ENCODE measurements at places on chromosomes 11 and 22.

- DNase-seq = no peak
These were observed 35.3 kb downstream of the MYBPC3 start for GRCh38 chr11:47317064-47317828.

GRCh38 chr11:69368119-69368880, 74.3 kb downstream of the MYEOV start:
- no peak for DNase-seq

- DNase-seq = no peak
These were observed 29.8 kb downstream of the SCUBE1 start for GRCh38 chr22:43313244-43313889.

GRCh38 chr11:2951231-2952110, 22.3 kb upstream of the PHLDA2 start:
- DNase-seq = no peak

DNA sequence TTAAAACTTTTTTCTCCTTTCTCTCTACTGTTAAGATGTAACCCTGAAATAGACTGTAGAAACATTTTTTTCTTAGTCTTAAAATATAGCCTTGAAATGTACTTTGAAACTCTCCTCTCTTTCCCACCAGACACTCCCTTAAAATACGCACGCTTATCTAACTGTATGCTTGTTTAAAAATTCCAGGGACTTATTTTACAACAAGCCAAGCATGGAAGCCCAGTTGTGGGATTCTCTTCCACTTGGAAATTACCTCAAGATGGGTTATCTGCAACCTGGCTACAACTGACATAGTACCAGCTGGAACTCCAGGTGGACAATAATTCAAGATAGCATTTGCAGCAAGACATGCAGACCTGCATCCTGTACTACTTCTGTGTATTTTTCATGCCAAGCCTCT, 12.1 kb upstream of the CHORDC1 start:
- no peak for DNase-seq

GRCh38 chr11:126547161-126547560, 191.7 kb downstream of the ST3GAL4 start:
- no peak for DNase-seq

DNA sequence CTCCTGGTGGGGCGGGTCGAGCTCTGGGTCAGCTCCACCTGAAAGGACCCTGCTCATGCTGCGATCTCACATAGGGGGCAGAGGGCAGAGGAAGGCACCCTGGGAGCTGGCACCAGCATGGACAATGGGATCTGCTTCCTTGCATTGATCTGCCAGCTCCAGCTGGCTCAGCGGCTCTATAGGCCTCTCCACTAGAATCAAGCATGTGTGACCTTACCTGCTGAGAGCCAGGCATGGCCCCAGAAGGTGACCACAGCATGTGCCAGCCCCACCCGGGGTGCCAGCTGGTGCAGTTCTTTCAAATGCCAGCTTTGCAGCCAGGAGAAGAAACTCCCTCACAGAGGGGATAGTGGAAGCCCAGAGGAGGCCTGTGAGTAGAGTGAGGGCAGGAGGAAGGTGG, 22.0 kb upstream of the KLHL35 start:
- DNase-seq = no peak

DNA sequence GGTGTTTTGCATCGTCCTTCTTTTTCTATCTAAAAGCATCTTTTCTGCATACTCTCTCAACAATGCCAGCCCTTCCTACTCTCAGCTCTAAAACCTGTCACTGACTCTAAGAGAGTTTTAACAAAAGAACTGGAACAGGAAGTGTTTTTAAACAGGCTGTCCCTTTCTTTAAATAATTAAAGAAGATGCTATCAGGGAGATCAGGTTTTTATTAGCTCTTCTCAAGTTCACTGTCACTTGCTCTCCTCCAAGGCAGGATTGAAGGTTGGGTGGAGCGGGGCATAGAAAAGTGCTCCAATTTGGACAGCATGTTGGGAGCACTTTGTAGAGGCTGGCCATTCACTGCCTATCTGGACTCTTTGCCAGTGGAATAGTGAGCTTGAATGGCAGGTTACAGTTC, 56.4 kb upstream of the BARX2 start:
- no peak for DNase-seq

DNA sequence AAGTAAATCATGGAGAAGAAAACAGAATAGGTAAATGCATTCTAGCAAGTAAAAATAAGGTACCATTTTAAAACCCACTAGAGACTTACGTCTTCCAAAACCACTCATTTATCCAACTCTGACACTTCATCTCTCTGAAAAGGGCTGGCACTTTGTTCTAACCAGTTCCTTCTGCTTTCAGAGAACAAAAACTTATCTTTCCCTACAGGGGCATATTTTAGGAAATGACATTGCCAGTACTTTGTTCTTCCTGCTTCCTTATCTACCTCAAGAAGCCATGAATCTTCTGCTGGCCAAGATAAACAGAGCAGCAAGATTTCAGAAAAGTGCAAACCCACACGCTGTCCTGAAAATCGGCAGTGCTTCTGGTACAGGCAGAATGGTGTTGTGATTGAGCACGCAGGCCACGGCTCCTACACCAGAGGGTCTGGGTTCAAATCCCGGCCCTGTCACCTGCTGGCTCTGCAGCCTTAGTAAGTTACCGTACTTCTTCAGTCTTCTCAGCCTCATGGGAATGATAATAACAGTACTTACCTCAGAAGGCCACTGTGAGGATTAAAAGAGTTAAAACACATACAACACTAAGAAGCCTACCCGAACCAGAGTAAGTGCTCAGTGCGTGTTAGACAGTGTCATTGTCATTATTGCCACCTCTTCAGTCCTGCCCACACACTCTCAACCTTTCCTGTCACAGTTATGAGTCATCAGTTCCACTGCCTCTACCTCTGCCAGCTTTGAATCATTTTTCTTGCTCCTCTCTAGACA, 11.0 kb downstream of the MPZL3 start:
- DNase-seq = peak; percentile 37

DNA sequence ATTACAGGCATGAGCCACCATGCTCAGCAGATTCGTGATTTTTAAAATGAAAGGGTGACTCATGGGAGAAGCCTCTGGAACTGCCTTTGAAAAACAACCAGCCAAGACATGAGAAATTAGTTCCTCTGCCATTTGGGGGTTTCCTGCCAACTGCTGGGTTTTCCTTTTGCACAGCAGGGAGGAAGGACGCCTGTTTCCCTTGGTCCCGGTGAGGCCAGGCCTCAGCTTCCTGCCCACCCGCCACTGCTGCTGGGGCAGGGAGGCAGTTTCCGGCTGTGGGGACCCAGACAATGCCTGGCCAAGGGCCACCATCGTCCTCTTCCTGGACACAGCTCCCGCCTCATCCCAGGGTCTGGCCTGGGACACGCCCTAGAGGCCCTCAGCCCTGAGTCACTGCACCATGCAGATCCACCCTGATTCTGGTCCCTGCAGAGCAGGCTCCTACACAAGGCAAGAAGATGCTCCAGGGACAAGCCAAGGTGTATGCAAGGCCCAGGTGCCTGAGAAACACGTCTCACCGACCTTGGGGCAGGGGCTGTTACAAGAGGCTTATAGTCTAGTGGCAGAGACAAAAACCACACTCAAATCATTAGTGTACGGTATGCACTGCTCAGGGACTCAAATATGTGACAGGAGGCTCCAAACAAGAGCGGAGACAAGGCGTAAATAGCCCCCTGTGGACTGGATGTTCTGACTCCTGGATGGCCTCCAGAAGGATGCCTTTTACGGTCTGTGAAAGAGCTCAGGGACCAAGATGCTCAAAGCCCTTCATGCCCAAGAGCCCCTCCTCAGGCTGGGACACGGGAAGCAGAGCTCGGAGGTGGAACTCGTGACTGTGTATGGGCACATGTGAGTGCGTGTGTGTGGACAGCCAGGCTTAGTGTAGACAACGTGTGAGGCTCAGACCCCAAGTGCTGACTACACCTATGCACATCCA, 10.0 kb downstream of the PPM1F start:
- no peak for DNase-seq

GRCh38 chr11:11396301-11397035, 43.4 kb upstream of the CSNK2A3 start:
- no peak for DNase-seq

DNA sequence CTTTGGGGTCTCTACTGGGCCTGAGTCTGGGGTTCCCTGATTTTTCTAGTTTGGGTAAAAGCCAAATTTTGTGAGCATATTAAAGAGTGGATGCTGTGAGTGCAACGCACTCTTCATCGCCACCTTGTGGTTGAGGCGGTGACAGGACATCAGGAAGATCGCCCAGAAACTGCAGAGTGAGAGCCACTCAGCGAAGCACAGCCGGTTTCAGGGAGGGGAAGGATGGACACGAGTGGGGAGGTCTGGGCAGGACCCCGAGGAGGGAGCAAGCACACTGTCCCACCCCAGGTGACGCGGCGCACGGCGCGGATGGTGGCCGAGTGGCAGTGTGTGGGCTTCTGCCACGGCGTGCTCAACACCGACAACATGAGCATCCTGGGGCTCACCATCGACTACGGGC, 9.1 kb downstream of the SELENOO start:
- peak; percentile 72 for DNase-seq

GRCh38 chr11:95149651-95150364, 60.2 kb downstream of the ENDOD1 start:
- DNase-seq = no peak

DNA sequence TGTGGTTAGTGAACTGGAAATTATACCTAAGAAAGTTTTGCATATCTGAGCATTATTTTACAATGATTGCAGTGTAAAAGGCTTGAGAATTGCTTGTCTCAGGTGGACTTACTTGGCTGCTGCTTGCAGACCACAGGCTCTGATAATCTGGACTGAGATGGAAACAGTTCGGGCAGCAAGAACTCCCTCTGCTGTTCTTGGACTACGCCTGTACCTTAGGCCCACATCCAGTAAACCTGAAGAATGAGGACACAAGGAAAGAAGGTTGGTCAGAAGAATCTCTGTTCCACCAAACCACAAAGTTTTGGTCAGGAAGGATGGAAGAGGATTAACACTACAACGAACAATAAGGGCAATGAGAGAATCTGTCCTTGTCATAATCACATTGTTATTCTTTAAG, 80.1 kb downstream of the C2CD3 start:
- no peak for DNase-seq

GRCh38 chr11:2837096-2837601, 48.4 kb downstream of the CDKN1C start:
- no peak for DNase-seq

DNA sequence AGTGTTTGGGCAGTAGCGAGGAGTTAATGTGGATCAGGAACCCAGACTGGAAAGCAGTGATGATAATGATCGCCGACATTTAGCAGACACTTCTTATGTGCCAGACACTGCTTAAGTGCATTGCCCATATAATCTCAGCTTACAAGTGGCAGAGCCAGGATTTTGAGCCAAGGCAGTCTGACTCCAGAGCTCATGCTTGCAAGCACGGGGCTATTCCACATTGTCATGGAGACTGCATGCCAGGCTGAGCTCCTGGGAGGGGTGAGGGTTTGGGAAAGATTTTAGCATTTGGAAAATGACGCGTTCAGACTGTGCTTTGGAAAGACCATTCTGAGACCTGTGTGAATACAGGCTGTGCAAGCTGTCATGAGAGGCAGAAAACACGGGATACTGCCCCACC, 302.7 kb downstream of the DDX10 start:
- no peak for DNase-seq

DNA sequence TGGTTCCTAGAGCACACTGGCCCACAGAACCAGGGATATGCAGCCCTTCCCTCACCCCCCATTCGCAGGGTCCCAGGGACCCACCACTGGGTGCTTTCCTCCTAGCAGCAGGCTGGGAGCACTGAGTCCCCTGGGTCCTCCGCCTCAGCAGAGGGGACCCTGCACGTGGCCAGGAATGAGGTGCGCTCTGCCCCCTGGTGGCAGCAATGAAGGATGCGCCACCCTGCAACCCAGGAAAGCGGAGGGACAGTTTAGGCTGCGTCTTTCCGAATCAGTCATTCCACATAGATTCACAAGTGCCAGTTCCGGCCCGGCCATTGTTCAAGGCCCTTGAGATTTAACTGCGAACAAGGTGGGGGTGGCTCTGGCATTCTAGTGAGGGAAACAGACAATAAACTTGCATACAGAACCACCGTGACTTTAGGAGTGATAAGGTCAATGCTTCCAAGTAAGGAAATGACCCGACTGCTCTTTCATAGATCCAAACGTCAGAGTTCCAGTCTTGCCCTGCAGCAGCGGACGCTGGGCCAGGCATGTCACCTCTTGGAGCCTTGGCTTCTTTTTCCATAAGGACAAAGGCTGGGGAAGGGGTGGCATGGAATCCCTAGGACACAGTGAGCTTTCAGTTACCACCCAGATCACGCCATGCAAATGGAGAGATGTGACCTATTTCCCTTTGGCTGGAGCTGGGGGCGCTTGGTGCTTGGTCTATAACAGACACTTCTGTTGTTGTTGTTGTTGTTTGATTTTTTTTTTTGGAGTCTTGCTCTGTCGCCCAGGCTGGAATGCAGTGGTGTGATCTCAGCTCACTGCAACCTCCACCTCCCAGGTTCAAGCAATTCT, 7.7 kb downstream of the RIN1 start:
- peak; percentile 70 for DNase-seq

- no peak for DNase-seq
These were observed 4.6 kb downstream of the NLRP6 start for GRCh38 chr11:282630-283360.

DNA sequence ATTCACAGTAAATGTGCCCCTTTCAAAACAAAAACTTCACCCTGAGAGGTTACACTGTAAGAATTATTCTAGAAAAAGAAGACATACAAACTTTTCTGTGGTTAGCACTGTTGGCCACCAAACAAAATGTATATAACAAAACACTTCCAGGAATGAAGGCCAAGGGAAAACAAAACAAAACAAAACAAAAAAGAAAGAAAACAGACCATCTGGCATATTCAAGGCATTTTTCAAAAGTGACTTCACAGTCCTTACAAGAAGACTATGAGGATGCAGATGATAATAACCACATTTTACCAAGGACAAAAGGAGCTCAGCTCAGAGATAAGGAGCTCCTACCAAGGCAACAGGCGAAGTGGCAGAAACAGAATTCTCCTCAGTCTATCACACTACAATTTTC, 24.9 kb downstream of the CTSC start:
- no peak for DNase-seq

DNA sequence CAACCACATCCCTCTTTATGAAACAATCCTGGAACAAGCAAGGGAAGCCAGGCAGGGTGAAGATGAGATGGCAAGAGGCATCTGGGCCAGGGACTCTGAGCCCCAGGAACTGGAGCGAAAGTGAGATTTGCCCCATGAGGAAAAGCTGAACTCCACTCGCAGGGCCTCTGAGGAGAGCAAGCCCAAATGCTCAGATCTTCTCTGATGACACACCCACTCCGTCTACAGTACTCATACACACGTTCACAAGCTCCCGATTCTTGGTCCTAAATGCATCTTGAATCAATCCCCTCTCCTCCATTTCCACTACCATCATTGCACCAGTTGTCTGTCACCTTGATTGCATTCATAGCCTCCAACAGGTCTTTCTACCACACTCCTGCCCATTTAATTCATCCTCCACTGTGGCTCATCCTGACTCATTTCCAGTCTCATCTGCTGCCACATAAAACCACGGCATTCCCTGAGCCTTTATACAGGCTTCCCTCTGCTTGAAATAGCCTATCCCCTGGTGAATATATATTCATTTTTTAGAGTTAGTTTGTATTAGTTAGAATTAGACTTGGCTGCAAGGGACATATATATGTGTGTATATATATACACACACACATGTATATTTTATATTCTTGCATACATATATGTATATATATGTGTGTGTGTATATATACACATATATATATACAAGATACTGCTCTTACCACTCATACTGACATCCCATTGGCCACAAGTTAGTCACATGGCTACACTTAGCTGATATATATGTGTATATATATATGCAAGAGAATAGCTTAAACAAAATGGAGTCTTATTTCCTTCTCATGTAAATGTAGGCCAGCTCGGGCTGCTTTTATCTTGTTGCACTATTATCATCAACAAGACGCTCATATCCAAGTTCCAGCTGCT, 1.4 kb upstream of the APOA5 start:
- no peak for DNase-seq

- no peak for DNase-seq
These were observed 45.7 kb downstream of the RPUSD4 start for GRCh38 chr11:126165757-126166156.

All from T-helper 2 cell (primary cell).